Stimulated activated CD8-positive, alpha-beta memory T cell treated with anti-CD3 and anti-CD28 coated beads, Interleukin-15, amount 100 ng/mL, for 24 hours (primary cell): ENCODE measurements at places on chromosomes 2 and 18.

GRCh38 chr18:2009942-2010697 is 561.2 kb downstream of the METTL4 start:
- DNase-seq = no peak

- no peak for DNase-seq
Measured at GRCh38 chr2:3179208-3179607, 198.4 kb downstream of the EIPR1 start.

DNA sequence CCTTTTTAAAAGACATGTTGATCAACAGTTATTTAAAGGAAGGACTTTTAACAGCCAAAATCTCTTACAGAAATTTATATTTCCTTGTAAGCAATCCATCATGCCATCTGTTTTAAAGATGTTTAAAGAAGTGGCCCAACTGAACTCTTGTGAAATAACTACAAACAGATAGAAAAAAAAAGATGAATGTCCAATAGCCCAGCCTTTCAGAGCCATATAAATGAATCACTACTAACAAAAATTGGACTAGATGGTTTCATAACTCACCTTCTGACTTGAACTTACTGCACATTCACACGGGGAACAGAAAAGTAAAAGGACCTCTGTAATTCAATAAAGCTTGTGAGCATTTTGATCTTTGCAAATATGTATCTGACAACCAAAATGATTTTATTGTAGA is 319.0 kb upstream of the CHAC2 start:
- no peak for DNase-seq

DNA sequence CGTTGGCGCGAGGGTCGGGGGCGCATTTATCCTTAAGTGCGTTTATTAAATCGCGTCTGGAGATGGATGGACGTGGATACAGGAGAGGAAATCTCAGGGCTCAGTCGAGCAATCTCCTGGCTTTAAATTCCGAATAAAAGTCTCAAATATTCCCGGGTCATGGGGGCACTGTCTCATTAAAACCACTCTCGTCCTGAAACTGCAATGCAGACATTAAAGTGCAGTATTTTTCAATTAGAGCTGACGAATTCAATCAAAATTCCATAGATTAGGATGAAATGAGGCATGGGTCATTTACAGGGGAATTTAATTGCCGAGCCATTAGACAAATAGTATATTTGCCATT is 10.7 kb upstream of the GBX2 start:
- no peak for DNase-seq

DNA sequence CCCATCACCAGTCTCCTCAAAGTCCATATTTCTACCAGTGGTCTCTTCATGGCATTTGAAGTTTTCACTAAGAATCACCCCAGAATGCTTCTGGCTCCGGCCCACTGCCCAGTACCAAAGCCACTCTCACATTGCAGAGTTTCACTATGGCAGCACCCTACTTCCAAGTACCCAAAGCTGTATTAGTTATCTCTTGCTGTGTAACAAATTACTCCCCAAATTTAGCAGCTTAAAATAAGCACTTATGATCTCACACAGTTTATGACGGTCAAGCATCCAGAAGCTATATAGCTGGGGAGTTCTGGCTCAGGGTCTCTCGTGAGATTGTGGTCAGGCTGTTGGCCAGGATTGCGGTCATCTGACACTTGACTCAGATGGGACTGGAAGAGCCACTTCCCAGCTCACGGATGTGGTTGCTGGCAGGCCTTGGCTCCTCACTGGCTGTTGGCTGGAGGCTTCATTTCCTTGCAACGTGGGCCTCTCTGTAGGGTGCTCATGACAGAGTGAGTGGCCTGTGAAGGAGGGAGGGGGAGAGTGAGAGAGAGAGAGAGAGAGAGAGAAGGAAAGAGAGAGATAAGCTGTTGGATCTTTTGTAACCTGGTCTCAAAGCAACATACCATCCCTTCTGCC is 189.5 kb downstream of the CTIF start:
- DNase-seq = no peak

- DNase-seq = no peak
Measured at GRCh38 chr18:13439461-13439860, 220.9 kb downstream of the LDLRAD4 start.

DNA sequence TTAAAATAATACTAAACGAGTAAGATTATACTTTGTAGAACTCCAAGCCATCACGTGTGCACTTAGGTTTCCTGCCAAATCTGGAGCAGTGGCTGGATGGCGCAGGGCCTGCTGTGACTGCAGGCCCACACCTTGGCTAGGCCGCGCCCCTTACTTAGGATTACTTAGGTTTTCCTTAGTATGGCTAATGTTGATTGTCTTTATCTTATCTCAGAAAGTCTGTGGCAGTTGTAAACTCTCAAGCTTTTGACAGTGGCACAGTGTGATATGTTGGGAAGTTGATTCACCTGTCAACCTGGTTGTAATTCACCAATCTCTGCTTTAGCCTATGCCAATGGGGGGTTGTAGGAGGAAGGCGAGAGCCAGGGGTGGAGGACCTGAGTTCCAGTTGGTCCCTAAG is 208.4 kb downstream of the ZNF407 start:
- DNase-seq = no peak

GRCh38 chr2:165891943-165892342 is 61.6 kb downstream of the TTC21B start:
- DNase-seq = no peak

DNA sequence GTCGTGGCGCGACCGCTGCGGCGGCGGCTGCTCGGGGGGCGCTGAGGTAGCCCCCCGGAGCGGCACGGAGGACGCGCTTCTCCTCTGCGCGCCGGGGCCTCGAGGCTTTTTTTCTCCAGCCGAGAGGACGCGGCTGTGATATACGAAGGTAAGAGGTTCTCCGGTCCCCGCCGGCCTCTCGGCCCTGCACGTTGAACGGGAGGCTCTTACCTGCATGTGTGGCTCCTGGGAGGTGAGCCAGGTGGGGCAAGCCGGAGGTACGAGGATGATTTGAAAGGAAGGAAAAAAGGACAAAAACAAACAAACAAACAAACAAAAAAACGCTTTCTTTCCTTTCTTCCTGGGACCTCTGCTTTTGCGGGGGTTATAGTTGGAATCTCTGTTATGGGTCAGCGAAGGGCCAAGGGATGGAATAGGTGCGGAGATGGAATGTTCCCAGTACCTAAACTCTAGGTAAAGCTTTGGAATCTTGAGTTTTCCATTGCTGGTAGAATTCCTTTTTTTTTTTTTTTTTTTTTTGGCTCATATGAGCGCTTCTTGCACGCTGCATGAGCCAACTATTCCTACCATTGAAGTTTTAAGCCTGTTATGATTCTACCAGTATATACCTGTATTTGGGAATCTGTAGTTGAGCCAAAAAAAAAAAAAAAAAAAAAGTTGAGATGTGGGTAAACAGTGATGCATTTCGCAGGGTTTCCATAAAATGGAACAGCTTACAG is 674 bp downstream of the PTPN4 start:
- no peak for DNase-seq

DNA sequence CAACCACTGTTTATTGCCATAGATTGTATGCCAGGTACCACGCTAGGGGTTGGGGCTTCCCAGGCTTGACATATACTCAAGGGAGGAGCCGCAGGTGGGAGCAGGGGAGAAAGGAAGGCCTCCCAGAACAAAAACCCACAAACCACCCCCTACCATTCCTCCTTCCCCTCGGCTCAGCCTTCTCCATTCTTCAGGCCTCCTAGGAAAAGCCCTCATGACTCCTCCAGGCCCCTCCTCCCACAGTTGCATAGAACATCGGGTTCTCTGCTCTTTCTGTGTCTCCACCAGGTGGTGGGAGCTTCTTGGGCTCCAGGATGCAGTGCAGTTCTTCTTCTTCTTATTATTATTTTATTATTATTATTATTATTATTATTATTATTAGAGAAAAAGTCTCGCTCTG is 80.3 kb downstream of the ZFP36L2 start:
- no peak for DNase-seq
